BJ (cell line): ENCODE measurements at places on chromosomes 7 and 10. TPM values are rescaled to one million over a fixed set of nuclear protein-coding genes. Genes with fewer than 3 reads are reported as not detected.

DNA sequence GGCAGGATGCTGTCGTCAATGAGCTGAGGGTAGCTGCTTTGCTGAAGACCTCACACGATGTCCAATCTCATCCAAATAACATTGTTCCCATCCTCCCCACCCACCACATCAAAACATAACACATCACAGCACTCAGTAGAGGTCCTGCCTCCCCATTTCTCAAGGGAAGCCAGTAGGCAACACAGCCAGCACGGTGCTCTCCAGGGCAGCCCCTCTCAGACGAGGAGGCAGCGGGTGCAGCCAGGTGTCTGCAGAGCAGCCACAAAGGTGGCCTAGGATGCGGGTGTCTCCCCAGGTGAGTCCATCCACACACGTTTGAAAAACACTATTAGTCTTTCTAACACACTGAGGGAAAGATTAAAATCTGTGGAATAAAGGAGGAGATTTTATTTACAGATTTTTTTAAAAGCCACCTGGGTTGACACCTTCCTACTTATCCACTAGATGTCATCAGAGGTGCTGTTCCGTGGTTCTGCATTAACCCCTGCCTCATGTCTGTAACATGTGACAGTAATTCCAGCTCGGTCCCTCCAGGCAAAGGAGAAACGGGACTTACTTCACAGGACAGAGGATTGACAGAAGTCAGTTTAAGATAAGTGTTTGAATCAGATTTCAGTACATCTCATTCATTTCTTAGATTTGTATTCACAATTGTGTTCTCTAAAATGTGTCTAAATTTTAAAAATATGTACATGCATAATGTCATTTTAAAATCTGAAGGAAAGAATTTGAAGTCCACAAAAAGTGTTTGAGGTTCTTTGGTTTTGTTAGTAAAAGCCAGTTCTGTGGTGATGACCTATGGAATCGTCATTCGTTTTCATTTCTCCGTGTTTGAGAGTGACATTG is 68.0 kb downstream of the LANCL2 start:
- no peak for DNase-seq

Gene GIMAP5
- polyA plus RNA-seq: not detected in 2 replicates

Gene CUX1
- 23.9 and 36.5 TPM in 2 replicates for polyA plus RNA-seq

- DNase-seq: no peak
Measured at GRCh38 chr10:44906486-44906885, 4.7 kb upstream of the TMEM72 start.

Gene HOXA10
- polyA plus RNA-seq: 54.7 and 59.6 TPM in 2 replicates

Gene FANK1
- polyA plus RNA-seq: 1.8 and 2.4 TPM in 2 replicates

- DNase-seq: no peak
Measured at GRCh38 chr10:122795924-122796323, 49.7 kb downstream of the CUZD1 start.
